Iris pigment epithelial cell (primary cell): ENCODE measurements at places on chromosomes 16 and 17.

DNA sequence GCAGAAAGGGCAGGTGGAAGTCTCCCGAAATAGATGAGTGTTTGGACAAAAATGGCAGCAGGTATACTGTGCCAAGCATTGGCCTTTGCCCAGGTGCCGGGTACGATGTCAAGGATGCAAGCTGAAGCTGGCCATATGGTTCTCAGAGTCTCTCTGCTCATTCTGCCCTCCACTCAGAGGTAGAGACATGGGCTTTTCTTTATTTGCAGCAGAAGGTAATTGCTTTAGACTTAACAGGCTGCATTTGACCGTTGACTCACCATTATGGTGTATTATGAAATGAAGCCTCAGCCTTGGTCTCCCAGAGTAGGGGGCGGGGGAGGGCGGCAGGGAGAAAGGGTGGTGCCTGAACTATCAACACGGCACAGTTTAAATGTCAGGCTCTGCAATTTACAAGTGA is 969.1 kb upstream of the EEF2KMT start:
- DNase-seq = no peak

GRCh38 chr16:78218856-78219651 is 119.6 kb downstream of the WWOX start:
- DNase-seq = no peak

DNA sequence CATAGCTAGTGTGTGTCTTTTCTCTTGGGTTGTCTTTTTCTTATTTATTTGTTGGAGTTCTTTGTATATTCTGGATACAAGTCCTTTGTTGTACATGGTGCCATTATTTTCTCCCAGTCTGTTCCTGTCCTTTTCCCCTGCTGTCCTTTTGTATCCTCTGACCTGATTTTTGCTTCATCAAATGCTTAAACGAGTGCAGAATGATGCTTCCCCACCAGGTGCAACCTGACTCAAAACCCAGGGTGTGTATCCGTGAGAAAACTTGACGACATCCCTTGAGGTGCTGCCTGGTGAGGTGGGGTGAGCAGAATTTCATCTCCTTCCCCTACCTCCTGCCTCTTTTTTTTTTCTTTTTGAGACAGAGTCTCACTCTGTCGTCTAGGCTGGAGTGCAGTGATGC is 88.6 kb downstream of the NTN1 start:
- DNase-seq = no peak

- peak; percentile 6 for DNase-seq
These were observed 232.3 kb upstream of the PMFBP1 start for GRCh38 chr16:72404299-72404698.

DNA sequence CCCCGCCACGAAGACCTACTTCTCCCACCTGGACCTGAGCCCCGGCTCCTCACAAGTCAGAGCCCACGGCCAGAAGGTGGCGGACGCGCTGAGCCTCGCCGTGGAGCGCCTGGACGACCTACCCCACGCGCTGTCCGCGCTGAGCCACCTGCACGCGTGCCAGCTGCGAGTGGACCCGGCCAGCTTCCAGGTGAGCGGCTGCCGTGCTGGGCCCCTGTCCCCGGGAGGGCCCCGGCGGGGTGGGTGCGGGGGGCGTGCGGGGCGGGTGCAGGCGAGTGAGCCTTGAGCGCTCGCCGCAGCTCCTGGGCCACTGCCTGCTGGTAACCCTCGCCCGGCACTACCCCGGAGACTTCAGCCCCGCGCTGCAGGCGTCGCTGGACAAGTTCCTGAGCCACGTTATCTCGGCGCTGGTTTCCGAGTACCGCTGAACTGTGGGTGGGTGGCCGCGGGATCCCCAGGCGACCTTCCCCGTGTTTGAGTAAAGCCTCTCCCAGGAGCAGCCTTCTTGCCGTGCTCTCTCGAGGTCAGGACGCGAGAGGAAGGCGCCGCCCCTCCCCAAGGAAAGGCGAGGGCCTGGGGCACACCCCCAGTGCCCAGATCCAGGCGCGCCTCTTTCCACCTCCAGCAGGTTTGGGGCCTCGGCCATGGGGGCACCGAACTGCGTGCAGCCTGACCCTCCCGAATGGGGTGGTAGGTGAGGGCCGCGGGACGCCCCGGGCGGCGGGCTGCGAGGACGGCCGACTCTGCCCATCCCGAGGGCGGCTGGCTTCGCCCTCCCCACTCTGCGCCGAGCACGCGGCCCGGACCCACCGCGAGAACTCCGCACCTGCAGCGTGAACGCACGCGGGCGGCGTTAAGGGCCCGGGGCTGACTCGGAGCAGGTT is 664 bp downstream of the HBQ1 start:
- DNase-seq = peak; percentile 66

DNA sequence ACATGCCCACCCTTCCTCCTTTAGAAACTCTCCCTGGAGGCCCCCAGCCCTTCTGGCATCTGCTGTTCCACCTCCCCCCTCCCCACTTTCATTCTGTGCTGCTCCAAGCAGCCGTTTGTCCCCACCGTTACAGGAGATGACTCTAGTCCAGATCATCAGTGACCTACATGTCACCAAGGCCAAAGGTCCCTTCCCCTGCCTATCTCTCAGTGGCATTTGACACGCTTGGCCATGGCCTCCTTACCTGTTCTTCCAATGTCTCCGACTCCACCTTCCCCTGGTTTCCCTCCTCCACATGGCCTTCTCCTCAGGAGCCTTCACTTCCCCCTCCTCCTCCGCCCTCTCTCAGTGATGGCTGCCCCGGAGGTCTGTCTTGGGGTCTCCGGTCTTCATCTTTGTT is 9.4 kb downstream of the TMEM92 start:
- DNase-seq = no peak

DNA sequence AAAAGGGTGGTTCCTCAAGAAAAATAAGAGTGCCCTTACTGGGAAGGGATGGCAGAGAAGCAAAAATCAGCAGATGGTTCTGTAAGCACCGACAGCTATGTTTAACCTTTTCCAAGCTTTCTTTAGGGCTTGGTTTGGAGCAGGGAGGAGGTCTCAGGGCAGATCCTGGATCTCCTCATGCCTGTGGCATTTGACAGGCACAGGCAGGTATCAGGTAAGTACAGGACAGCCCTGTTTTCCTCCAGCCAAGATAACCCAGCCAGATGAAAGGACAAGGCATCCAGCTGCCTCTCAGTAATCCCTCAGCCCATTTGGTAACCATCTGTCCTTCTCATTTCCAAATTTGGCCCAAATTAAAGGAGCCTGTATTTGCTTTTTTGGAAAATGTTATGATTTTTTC is 141.5 kb downstream of the TOX3 start:
- DNase-seq = no peak

DNA sequence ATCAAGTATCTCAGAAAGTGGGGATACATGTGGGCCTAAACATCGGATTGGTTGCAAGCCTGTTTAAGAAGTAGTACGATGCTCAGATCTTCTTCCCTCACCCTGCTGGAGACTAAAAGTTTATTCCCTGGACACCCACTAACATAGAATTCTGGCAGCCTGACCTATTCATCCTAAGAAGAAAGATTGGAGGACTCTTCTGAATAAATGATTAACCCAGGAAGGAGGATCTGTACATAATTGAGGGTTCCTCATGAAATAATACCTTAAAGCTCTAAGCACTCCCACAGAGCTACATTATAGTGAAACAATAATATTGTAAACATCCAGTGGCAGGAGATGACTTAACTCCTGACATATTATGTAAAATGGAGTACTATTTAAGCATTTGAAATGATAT is 111.7 kb downstream of the NLK start:
- no peak for DNase-seq
